Renal cortical epithelial cell (primary cell): ENCODE measurements at places on chromosomes 1 and 21.

DNA sequence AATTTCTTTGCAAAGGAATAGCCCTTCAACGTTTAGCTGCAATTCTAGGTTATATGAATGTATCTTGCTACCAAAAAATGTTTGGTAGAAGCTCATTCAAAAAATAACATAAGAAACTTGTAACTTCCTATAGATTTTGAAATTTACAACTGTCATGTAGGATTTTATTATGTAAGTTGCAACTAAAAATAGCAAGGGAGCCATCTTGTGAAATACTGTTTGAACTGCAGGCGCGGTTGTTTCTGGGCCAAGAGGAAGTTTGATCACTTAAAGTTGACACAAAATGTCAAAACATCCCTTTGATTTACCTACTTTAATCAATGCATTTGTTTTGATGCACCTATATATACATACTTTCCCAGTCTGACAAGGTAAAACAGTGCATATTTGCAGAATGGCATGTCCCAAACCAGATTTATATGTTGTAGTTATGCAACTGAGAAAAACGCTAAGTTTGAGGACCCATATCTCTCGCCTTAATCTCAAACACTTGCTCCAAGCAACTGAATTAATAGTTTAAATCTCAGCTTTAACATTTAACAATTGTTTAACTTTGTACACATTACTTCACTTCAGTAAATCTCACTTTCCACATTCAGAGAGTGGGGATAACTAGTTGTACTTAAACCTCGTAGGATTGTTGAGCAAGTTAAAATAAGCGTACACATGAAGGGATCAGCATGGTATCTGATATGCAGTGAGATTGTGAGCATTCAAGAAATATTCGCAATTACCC, 63.9 kb downstream of the KCNK2 start:
- peak; percentile 51 for DNase-seq

DNA sequence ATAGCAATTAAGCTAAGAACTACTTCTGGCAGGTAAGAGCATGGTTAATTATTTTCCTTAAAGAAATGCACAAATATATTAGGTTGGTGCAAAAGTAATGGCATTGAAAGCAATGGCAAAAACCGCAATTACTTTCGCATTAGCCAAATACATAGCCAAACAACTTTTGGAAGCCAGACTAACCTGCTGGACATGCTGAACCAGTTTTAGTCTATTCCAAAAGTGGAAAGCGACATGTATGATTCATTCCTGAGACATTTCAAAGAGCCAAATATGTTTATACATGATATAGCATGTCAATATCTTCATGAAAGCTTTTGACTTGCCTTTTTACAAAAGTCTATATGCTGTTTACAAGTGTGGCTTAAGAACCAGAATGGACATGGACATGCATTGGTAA, 23.4 kb upstream of the DR1 start:
- peak; percentile 48 for DNase-seq

DNA sequence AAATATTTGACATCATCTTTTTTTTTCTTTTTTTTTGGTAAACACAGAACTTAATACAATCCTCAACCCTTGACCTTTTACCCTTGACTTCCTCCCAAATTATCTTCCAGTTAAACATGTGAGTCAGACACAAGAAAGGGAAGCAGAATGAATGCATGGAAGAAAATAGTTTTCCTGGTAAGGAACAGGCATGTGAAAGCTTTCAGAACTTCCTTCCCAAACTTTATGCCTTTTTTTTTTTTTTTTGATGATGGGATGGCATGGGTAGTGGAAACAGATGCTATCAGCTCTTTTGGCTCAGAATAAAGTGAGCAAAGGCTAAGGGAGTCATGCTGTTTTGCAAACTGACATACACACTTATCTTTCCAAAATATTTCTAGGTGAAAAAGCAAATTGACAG, 1079.1 kb downstream of the TTLL7 start:
- DNase-seq, result no peak

DNA sequence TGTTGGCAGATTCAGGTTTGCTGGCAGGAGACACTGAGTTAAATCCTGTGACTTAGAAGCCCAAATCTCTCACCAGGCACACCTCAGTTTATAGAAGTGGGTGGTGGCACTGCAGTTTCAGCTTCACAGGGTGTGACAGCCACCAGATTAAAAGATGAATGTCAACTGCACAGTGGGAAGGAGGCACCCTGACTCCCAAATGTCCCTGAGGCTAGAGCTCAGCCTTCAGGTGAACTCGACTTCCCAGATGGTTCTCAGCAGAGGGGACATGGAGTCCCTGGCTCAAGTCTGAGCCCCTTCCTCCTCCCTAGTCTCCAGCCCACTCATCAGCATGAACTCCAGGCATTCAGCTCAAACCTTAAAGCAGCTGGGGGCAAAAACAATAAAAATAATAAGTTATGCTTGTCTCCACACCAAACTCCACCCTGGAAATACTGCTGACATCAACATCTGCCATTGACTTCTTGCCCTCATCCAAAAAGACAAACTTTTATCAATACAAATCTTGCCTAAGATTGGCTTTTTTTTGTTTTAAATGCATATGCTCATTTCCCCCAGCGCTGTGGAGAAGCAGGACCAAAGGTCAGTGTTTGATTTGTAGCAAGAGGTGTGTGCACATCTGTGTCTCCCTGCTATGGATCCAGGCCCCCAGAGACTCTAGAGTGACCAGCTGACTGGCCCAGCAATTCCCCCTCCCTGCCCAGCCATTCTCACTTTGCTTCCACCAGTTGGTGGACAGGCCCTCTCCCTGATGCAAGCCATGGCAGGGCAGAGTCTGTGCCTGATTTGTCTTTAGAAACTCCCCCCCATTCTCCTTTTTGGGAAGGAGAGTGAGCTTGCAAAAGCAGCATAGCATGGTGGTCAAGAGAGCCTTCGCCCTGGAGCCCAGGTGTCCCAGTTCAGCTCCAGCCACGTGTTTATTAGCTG, 18.5 kb upstream of the S100A7 start:
- no peak for DNase-seq

DNA sequence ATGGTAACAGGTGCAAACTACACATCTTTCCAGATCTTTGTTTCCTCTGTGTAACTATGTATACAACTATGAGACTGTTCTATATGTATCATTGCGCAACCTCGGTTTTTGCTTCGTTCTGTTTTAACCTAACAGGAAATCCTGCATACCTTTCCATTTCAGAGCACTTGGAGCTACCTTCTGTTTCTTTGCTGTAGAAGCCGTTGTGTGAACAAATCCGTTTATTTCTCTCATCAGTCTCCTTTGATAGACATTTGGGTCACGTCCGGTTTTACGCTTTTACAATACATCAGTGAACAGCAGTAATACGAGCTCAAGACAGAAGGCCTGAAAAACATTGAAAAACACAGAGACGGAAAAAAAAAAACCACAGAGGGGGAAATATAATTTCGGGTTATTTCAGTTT, 10.5 kb downstream of the ATP5IF1 start:
- peak; percentile 75 for DNase-seq

DNA sequence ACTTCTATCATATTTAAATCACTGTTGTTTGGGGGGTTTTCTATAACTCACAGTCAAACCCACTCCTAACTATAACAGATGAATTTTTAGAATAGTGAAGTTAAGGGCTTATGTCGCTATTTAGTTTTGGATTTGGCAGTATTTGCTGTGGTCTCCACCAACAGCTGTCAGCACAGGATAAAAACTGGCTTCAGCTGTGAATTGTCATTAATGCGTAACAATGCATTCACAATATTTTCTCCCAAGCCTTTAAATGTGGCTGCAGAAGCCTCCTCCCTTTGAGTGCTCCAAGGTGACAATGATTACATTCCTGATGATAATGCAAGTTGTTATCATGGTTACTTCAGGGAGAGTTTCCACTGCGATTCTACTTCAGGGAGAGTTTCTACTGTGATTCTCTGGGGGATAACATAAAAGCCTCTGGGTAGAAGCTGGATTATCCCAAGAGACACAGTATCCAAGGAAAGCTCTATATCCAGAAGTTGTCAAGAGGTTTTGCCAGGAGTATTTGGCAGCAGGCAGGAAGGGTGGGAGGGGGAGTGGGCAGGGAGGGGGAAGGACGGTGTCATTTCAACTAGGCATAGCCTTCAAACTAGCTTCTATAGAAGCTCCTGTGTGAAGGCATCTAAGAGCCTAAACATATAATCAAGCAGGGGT, 14.9 kb upstream of the SMIM12 start:
- DNase-seq, result no peak

- DNase-seq, result no peak
Measured at GRCh38 chr1:204929487-204930154, 59.0 kb downstream of the NFASC start.

DNA sequence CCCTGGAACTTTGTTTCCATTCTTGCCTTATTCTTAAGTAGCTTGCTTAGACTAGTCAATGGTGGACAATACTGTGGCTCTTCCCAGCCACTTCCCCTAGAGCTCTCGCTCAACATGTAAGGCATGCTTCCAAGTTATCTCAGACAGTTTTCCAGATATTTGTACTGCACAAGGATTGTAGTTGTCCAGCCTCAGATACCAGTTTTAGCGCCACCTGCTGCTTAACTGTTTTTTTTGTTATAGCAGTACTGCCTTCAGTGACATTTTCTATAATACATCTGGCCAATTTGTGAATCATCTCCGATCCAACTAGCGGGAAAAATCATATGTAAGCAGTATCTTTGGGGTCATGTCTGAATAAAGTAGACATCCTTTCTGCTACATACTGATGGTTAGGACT, 346.7 kb upstream of the ADGRL4 start:
- peak; percentile 48 for DNase-seq

DNA sequence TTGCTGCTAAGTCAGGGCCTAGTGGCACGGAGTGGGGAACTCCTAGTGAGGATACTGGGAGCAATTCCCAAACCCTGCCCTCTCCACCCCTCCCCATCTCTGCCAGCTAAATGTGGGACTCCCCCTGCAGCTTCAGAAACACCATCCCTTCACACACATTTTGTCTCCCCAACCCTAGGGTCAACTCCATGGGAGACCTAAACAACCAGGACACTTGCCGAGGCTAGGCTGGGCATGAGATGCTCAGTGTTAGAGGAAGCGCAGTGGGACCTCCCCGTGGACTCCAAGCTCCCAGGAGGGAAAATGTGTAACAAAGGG, 1.5 kb downstream of the RNF186 start:
- no peak for DNase-seq

DNA sequence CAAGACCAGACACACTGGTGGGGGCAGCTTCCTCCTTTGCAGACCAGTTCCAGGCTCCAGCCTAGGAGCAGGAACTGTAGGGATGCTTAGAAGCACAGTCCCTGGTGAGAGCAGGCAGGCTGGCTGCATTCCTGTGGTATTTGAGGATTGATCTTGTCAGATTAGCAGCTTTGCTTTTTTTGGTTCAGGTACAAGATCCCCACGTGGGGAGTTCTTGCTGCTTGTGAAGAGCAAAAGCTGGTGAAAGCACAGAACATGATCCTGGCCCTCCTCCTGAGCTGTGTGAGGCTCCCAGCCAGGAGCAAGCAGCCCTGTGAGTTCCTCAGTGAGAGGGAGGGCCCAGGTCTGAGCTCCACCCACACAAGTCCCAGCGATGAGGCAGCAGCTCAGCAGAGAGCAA, 75.3 kb upstream of the ARTN start:
- peak; percentile 63 for DNase-seq

DNA sequence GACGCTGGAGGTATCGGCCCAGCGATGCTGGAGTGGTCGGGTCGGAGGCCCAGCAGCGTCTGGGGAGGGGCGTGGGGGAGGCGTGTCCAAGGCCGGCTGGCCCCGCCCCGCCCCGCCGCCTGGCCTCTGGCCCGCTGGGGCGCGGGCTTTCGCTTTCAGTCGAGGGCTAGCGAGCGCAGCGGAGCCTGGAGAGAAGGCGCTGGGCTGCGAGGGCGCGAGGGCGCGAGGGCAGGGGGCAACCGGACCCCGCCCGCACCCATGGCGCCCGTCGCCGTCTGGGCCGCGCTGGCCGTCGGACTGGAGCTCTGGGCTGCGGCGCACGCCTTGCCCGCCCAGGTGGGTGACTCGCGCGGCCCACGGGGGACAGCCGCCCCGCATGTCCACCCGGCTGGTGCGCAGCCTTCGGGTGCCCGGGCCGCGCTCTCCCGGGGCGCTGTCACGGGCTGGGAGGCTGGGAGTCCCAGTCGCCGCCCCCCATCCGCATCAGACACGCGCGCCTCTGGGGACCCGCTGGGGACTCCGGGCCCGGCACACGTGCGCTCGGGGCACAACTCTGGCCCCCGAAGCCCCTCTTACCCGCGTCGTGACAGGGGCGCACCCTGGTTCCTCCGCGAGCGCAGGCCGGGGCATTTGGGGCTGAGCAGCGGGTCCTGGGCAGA, at the start of gene TNFRSF1B:
TNFRSF1B (plus strand) TSS at position 158 of the 659 bp plus-strand sequence; CDS start at position 259, 101 bp downstream.
- no peak for DNase-seq

- DNase-seq, result no peak
Measured at GRCh38 chr1:69707103-69707502, 139.4 kb downstream of the LRRC7 start.

GRCh38 chr1:161013488-161014230, 7.3 kb downstream of the F11R start:
- DNase-seq, result peak; percentile 84

DNA sequence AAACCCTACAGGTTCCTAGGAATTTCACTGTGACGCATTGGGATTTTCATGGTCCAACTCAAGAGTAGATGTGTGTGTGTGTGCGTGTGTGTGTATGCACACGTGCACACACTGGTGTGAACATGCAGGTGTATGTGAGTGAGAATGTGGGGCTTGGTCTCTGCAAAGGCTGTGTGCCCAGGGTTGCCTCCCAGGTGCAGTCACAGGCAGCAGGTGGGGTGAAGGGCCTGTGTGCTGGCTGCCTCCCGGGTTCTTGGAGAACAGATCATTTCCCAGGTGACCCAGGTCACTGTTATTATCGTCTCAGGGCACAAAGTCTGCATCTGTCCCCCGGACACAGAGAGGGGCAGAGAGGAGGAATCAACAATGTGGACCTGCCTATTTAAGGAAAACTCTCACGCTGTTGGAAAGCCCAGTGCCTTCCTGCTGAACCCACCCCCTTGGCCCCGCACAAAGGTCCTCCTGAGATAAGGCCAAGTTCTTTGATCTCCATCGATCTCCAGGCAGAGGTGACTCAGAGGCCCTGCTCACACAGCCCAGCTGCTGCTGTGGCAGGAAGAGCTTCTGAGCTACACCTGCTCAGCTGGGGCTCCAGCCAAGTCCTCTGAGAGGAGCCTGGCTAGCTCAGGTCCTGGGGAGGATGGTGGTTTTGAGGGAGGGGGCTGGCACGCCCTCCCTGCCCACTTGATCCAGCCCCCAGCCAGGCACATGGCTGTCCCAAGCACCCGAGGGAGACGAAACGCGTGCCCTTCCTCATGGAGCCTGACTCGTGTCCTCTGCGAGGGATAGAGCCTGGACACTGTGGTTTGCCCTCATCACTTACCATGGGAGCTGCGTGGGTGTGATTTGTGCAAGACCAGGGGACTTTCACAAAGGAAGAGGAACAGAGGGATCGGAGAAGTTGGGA, 134.0 kb upstream of the ARHGEF16 start:
- DNase-seq, result no peak

- DNase-seq, result no peak
Measured at GRCh38 chr1:212600980-212601379, 7.6 kb upstream of the ATF3 start.

DNA sequence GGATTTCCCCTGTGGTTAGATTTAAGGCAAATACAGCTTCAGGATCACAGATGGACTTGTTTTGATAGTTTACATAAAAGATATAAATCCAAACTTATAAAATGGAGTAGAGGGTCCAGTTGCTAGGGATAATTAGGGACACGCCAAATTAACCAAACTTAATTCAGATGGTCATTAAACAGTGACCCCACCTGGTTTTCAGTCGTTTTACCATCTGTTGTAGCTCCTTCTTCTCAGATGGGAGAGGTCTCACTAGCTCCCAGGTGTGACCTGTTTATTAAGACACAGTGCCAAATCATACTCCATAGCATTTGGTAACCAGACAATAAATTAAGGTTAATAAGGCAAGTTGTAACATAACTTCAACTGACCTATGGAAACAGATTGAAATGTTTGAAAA, 8.1 kb upstream of the GADD45A start:
- no peak for DNase-seq

- DNase-seq, result peak; percentile 22
Measured at GRCh38 chr1:8913457-8913856, 32.2 kb upstream of the CA6 start.
